ENCODE measurements at places on chromosomes 2 and 18.

GRCh38 chr2:133378928-133379549 lies 189.2 kb downstream of the NCKAP5 start:
- DNase-seq = no peak

- no peak for DNase-seq
Measured at GRCh38 chr2:204948822-204949221, 403.5 kb downstream of the PARD3B start.

DNA sequence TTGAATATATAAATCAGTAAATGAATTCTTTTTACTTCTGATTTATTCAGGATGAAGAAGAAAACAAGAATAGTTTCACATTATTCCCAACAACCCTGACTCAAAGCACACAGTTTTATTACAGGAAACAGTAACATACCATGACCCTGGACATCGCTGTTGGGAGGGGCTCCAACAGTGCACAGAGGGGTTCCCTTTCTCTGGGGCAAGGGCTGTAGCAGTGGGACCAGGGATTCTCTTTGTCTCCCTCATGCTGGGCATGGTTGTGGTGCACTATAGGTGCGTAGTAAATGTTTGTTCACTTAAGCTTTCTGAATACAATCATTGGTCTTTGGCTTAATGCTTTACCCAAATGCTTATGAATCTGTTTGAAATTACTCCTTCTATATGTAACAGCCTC lies 189.4 kb downstream of the BCL2 start:
- DNase-seq = no peak

- DNase-seq = no peak
Measured at GRCh38 chr2:24626131-24626530, 135.1 kb downstream of the NCOA1 start.

- no peak for DNase-seq
Measured at GRCh38 chr18:12032786-12033642, 51.7 kb downstream of the IMPA2 start.

DNA sequence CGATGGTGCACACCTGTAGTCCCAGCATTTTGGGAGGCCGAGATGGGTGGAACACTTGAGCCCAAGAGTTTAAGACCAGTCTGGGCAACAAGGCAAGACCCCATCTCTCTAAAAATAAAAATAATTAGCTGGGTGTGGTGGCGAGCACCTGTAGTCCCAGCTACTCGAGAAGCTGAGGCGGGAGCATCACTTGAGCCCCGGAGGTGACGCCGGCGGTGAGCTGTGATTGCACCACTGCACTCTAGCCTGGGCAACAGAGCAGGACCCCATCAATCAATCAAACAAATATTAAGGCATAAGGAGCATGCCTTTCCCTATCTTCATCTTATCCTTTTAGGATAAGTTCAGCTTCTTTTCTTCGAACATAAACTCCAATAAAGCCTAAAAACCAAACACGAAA lies 1.1 kb downstream of the WDSUB1 start:
- DNase-seq = no peak

DNA sequence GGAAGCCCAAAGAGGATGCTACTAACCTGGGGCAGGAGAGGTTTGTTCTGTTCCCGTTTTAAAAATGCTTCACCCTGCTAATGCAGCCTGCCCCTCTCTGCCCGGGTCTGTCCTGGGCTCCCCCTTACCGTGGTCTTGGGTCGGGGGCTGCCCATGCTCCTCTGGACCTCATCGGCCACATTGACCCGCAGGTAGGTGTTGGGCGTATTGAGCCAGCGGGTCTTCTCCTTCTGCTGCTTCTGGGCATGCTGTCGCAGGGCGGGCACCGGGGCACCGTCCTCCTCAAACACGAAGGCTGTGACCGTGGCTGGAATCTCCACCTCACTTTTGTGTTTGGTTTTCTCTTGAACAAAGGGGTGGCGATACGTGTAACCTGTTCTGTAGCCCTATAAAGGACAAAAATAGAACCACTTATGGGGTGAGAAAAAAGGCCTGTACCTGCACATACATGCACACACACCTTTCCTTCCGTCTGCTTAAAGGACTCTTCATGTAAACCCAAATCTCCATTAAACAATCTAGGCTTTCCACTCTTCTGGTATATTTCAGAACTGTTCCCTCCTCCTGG lies 89.3 kb downstream of the ADD2 start:
- DNase-seq = no peak

DNA sequence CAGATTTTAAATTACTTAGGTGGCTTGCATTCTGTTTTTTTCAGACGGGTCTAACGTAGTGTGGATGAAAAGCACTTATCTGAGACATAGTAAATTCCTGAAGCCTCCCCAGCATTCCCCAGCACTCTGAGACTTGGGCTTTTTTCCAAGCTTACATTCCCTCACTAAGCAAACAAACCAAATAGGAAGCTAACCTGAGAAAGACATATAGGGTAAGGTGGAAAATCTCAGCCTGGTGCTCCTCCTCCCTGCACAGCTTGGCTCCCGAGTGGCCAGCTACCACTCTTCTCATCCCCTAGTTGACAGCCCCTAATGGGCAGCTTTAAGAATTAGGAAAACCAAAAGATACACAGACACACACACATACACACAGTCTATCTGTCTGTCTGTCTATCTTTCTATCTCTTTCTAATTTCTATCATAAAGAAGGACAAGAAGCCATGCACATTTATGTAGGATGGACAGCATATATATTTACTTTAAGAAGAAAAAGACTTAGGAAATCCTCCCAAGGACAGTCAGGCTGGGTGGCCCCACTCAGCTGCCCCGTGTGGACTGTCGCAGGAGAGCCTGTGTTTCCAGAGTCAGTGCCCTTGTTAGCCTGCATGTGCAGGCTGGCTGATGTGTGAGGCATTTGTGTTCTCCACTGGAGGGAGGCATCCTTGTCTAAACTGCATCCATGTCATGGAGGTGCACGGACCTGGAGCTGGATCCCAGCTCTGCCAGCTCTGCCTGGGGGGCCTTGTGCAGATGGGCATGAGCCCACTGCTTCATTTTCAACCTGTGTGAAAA lies 8.2 kb downstream of the CNNM3 start:
- DNase-seq = no peak

DNA sequence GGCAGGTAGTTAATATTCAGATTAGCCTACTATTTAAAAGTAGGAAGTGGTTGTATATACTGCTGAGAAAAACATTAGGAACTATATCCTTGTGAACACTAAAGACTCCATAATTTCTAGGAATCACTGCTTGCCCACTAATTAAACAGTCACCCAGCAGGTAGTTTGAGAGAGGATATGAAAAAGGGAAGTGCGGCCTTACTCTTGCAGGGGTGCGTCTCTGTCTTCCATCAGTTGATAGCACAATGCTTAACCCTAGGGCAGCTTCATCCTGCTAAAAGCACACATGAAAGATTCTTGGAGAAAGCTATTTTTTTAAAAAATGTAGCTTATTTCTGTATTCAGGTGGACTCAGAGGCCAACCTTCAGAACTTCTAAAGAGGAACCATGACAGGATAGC lies 53.1 kb upstream of the ATP5MC3 start:
- DNase-seq = no peak

GRCh38 chr2:98912957-98913915 lies 22.8 kb downstream of the CRACDL start:
- DNase-seq = no peak

GRCh38 chr18:50079571-50080295 lies 115.2 kb downstream of the MYO5B start:
- DNase-seq = no peak

- no peak for DNase-seq
Measured at GRCh38 chr2:105820691-105821090, 76.0 kb downstream of the NCK2 start.

DNA sequence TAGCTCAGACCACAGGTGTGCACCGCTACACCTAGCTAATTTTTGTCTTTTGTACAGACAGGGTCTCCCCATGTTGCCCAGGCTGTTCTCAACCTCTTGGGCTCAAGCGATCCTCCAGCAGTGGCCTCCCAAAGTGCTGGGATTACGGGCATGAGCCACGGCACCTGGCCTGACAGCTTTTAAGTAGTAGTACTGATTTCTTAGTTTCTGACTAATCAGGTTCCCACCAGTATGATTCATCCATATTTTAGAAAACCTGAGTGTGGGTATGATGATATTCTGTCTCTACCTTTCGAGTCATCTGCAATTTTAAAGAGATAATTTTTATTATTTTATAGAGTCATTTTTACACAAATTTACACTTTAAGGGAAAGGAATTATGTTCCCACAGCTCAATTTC lies 46.4 kb upstream of the GULP1 start:
- DNase-seq = no peak

GRCh38 chr18:66894851-66895250 lies 291.0 kb upstream of the CDH19 start:
- DNase-seq = no peak

GRCh38 chr18:79326413-79327198 lies 69.1 kb upstream of the NFATC1 start:
- no peak for DNase-seq

DNA sequence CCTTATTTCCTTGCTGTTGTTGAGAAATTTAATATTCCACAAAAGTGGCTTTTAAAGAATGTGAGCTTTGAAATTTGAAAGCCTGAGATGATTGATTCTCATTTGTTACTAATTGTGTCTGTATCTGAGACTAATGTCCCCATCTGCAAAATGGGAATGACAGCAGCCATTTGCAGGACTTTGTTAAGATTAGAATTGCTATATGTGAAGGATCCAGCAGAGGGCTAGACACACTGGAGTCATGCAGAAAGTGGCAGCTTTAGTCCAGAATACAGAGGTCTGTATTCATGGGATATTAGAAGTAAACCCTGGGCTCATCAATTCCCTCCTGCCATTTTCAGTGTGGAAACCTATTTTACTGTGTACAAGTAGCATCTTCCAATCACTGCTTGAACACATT lies 296.5 kb upstream of the GYPC start:
- DNase-seq = no peak

GRCh38 chr2:85066874-85067351 lies 66.3 kb upstream of the TCF7L1 start:
- DNase-seq = peak; percentile 36

GRCh38 chr2:102473020-102473419 lies at the start of gene SLC9A4:
Gene SLC9A4 (plus strand): TSS chr2:102473226. CDS start chr2:102473760, 534 bp downstream.
- peak; percentile 54 for DNase-seq

GRCh38 chr2:31442376-31442775 lies 27.8 kb upstream of the XDH start:
- no peak for DNase-seq

GRCh38 chr2:57867730-57868129 lies 178.9 kb upstream of the VRK2 start:
- DNase-seq = no peak

- DNase-seq = no peak
Measured at GRCh38 chr2:205198140-205198525, 484.2 kb upstream of the NRP2 start.

GRCh38 chr2:137847443-137847842 lies 116.8 kb upstream of the HNMT start:
- no peak for DNase-seq

DNA sequence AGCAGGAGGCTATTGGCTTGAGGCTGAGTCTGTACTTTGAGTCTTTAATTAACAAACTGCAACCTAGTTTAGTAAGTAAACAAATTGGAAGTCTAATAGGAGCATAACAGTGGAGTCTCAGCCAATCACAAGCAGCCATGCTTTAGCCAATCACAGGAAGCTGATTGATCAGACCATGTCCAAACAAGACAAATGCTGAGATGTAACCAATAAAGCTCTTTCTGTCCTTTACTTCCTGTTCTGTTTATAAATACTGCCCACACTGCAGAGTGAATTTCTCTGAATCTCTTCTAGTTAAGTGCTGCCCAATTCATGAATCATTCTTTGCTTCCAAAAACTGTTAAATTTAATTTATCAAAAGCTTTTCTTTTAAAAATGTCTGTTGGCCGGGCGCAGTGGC lies 146.6 kb upstream of the DLX2 start:
- DNase-seq = no peak

GRCh38 chr2:171158790-171159371 lies 1.8 kb downstream of the TLK1 start:
- DNase-seq = no peak

GRCh38 chr2:98464772-98465310 lies 20.2 kb downstream of the INPP4A start:
- no peak for DNase-seq

DNA sequence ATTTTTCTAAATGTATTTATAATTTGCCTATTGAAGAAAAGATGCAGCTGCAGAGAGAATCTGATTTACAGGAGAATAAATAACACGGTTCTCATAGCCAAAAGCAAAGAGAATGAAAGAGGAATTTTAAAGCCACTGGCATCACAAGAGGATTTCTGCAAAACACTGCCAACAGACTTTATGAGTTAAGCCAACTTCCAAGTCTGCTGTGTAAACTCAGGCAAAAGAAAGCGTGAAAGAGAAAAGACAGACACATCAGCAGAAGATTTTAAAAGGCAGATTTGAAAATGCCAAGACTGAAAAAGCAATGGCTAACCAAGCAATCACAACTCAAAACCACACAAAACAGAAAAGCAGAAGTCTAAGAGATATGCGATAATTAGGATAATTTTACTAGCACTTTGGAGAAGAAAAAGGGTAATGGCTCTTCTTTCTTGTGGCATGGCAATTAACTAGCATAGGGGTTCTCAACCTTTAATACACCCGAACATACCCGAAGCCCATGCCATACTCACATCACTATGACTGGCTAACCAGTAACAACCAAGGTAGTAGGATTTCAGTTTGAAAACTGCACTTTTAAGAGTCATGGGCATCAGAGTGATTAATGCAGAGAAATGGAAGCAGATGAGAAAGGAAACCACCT lies 4.9 kb downstream of the DARS1 start:
- DNase-seq = no peak

DNA sequence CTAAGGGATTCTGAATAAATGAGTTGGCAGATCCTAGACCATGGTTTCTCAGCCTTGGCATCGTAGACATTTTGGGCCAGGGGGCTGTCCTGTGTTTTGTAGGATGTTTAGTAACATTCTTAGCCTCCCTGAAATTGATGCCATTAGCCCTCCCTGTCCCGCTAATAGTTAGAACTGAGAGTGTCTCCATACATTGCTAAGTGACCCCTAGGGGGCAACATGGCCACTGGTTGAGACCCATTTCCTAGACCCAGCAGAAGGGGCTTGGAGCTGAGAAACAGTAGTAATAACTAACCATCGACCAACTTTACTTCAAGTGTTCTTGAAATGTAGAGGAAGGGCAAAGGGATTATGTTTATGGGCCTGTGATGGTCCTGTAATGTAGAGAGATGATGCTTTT lies 40.8 kb downstream of the KCMF1 start:
- DNase-seq = no peak

GRCh38 chr2:207296265-207296948 lies 130.7 kb upstream of the KLF7 start:
- no peak for DNase-seq

DNA sequence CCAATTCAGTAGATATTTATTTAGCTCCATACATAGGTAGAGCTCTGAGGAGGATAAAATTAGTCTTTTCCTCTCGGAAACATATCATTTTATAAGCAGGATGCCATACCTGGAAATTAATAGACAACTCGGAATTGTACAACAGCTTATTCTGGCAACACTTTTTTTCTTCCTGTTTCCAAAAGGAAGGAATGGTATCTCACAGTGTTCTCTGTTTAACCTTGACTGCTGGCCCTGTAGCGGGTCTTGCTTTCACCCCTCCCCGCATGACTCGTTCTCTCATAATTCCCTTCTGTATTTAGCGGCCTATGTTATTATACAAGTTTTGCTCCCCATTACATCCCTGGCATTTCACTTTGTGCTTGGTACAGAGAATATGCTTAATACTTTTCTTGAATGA lies 2.5 kb upstream of the KYNU start:
- no peak for DNase-seq

GRCh38 chr18:79258447-79258846 lies 137.3 kb upstream of the NFATC1 start:
- DNase-seq = no peak

- no peak for DNase-seq
Measured at GRCh38 chr2:132664096-132664495, 5.9 kb downstream of the LYPD1 start.

Data from activated gamma-delta T cell treated with Interleukin-2 at 50 U/mL for 16 hours (primary cell).